Thyroid gland (tissue), 4 donors: ENCODE measurements at places on chromosomes 16 and 17. TPM values are rescaled to one million over a fixed set of nuclear protein-coding genes. Genes with fewer than 3 reads are reported as not detected.

- no peak for DNase-seq
Measured at GRCh38 chr16:28913946-28914724, 10.9 kb downstream of the RABEP2 start.

GRCh38 chr16:89584768-89585549 lies 9.4 kb downstream of the CPNE7 start:
- no peak for DNase-seq

Gene CCL14
- 43.0 TPM for total RNA-seq

DNA sequence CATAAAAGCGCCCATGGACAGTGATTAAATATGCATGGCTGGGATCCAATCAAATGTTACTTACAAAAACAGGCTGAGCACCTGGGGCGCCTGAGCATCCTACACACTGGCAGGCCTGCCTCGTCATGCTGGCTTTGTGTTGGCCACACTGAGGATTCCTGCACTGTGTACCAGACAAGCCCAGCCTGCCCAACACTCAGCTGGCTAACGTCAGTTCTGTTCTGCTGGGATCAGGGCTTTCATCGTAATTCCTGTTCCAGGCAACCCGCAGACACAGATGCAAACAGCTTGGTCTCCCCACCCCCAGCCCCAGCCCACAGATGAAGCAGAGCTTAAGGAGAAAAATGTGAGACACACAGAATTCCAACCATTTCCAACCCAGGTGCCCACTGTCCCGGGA lies 30.7 kb downstream of the PIMREG start:
- no peak for DNase-seq

GRCh38 chr16:22123146-22123545 lies 30.8 kb downstream of the VWA3A start:
- DNase-seq, result no peak

DNA sequence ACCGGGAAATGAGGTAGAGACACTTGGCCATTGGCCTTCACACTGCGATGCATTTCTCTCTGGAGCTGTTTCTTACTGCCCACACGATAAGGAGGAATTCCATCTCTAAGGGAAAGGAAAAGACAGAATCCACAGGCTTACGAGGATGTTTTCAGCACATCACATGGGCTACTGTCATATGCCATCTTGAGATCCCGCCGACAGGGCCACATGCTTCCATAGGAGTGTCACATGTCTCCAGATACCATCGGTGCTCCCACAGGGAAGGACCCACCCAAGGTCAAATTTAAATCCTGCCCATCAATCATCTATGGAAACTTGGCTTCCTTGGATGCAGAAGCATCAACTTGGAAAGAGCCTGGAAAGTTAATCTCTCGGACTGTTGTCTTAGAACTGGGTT lies 20.0 kb downstream of the AXIN2 start:
- no peak for DNase-seq

DNA sequence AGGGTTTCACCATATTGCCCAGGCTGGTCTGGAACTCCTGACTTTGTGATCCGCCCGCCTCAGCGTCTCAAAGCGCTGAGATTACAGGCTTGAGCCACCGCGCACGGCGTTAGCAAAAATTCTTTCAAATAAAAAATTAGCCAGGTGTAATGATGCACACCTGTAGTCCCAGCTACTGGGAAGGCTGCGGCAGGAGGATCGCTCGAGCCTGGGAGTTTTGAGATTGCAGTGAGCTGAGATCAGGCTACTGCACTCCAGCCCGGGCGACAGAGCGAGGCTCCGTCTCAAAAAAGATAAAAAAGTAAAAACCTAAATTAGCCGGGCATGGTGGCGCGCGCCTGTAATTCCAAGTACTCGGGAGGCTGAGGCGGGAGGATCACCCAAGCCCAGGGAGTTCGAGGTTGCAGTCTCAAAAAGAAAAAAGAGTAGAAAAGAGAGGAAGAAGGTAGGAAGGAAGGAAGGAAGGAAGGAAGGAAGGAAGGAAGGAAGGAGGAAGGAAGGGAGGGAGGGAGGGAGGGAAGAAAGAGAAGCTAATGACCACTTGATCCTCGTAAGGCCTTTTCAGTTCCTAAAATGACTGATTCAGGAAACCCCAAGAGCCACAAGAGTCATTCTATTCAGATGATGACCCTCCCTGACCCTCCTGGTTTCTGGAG lies 59.2 kb downstream of the SRL start:
- DNase-seq, result no peak

DNA sequence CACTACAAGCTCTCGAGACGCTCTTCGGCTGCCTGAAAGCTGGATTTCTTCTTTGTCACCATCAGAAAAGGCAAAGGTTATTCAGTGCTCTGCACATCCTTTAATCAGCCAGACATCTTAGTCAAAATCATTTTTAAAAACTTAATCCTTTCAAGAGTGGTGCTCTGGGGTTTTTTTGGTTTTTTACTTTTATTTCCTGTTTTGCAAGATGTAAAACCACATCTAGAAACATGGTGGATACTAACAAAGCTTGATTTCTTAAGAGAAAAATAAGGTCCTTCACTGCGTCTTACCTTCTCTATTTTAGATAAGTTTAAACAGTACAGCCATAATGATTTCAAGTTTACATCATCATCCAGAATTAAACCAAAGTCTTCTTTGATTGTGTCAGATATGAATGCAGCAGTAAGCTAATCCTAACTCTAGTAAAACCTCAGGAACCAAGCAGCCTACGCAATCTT lies 6.3 kb downstream of the ANKRD11 start:
- DNase-seq, result no peak

DNA sequence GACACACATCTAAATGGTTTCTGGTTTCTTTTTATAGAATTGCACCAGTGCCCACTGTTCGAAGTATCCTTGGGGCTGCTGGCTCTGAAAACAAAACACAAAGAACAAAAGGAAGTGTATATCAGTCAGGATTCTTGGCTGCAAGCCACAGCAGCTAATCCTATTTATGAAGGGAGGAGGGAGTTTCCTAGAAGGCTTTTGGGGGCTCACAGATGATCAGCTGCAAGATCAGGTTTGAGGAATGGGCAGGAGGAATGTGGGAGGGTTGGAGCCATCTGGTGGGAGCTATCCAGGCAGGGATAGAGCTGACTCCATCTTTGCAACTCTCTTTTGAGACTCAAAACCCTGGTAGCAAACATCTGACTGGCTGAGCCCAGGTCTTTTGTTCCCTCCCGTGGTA lies 118.3 kb upstream of the EEF2KMT start:
- no peak for DNase-seq

DNA sequence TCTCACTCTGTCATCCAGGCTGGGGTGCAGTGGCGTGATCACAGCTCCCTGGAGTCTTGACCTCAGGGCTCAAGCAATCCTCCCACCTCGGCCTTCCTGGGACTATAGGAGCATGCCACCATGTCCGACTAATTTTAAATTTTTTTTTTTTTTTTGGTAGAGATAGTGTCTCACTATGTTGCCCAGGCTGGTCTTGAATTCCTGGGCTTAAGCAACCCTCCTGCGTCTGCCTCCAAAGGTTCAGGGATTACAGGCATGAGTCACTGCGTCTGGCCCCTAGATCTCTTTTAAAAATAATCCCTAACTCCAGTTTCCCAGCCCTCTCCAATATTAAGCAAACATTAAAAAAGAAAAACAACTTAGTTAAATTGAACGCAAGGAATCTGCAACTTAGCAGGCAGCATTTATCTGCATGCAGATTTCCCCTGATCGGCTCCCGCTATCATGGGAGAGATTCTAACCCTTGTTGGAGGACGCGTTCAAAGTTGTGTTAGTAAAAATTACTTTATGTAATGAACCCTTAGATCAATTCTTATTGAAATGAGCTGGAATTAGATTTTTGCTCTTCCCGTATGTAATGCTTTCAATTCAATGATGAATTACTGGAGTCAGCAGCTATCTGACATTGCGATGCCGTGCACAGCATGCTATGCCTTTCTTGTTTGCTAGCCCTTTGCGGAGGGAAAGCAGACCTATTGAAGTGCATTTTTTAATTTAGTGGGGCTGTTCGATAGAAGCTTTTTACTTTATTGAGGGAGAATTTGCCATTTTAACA lies 171.7 kb downstream of the HAPSTR1 start:
- no peak for DNase-seq

Gene TK2
- 38.8 TPM for total RNA-seq

GRCh38 chr16:71407731-71408130 lies 34.1 kb downstream of the TLE7 start:
- DNase-seq, result no peak

DNA sequence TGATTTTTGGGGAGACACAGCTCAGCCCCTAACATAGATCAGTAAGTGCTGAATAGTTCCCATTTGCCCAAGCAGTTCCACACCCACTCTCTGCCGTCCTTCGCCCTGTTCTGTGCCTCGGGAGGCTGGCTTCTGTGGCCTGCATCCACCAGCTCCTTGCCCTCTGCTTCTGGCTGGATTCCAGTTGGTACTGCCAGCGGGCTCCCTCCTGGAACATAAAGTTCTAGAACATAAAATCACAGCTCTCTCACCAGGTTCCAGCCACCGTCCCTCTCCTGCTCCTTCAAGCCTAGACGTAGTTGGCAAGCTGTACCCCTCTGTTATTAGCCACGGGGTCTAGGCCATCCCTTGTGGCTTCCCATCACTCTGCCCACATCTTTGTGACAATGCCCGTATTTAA lies 3.9 kb upstream of the MRPS23 start:
- peak; percentile 85 for DNase-seq

DNA sequence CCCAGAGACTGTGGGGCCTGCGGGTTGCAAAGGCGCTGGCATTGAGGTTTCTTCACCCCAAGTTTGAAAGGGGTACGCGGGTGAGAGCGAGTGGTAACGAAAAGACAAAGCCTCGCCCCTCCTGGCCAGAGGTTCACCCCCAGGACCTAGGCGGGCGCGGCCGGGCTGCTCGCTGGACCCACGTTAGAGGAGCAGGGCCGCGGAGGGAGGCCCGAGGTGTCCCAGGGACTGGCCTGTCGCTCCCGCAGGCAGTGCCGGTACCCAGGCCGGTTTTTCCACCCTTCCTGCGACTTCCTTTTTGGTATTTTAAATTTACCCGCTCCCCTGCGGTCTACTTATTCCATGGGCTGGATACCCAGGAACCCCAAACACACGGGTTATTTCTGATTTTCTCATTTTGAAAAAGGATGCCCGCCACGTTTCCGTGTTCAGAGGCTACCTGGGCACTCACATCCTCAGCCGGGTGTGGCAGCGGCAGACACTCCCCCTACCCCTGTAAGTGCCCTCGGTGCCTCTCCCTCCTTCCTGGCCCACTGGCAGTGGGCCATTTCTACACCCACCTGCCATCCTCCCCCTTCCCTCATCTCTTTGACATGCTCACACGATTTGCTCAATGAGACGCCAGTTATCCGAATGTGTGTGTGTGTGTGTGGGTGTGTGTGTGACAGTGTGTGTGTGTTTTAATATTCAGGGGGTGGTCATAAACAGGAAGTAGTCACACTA lies 1.6 kb upstream of the FOXL1 start:
- DNase-seq, result no peak

DNA sequence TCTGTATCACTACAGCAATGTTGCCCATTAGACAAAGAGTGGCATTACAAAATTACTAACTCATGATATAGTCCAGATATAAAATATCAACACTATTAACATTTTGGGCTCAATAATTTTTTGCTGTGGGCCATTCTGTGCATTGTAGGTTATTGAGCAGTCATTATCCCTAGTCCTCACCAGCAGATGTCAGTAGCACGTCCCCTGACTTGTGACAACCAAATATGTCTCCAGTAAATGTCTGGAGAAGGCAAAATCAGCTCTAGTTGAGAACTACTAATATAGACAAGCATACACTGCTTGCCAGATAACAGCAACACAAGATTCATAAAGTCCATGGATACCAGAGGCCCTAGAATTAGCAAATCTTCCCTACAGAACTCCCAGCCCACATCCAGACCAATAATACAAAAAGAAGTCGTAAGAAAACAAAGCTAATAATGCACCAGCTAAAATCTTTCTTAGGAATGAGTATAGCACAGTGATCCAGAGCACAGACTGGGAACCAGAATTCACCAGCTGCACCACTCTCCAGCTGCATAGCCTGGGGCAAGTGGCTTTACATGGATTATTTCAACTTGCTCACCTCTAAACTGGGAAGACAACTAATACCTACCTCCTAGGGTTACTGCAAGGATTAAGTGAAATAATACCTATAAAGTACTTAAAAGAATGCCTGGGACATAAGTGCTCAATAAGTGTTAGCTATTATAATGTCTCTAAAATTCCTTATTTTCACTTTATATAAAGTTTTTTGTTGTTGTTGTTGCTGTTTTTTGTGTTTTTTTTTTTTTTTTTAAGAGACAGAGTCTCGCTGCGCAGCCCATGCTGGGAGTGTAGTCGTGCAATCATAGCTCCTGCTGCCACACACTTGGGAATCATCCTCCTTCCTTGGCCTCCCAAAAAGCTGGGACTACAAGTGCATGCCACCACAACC lies 23.7 kb downstream of the HELZ start:
- peak; percentile 48 for DNase-seq

- DNase-seq, result no peak
Measured at GRCh38 chr17:36553459-36553858, 8.7 kb downstream of the GGNBP2 start.

DNA sequence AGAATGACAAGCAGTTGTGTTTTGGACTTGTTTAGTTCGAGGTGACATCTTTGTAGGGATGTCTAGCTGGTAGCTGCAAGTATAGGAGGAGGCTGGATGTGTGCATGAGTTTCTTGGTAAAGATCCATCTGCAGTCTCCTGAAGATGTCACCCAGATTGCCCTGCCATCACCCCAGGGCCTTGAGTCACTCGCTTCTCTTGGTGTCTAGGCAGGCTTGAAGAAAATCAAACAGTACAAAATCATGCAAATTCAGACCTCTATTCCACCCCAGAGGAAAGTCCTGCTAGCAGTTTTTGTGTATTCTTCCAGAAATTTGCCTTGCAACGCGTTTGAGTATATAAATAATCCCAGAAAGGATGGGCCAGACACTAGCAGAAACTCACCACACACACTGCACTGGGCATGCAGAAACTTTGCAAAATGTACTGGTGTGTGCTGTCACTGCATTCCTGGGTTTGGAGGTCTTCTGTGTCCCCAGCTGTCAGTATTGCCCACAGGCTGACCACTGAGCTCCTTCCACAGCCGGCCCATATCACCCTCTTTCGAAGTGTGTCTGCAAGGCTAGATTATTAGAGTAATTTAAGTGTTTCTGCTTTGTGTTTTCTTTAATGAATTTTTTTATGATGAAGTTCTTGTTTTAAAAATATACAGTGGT lies 51.5 kb downstream of the TENT4B start:
- no peak for DNase-seq

DNA sequence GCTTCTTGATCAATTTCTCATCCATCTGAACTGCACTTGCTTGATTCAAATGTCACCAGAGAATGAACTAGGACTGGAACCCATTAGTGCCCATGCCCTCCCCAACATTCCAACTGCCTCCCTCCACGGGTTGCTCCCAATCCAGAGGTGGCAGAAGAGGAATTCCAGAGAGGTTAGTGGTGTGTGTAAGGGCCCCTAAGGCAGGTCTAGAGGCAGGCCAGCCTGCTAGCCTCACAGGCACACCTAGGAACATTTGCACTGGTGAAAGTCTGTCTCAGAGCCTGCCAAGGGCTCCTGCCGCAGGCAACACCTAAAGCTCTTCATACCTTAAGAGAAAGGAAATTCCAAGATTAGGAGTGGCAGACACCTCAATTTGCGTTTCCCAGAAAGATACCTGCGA lies 21.2 kb upstream of the CMTM4 start:
- DNase-seq, result no peak
